ENCODE measurements at places on chromosomes 4 and X. TPM values are rescaled to one million over a fixed set of nuclear protein-coding genes. Genes with fewer than 3 reads are reported as not detected.

Gene NCBP2L
- not detected for polyA plus RNA-seq

Gene RHOXF1
- 1.1 TPM for polyA plus RNA-seq

Gene COX7B2
- polyA plus RNA-seq = not detected

Gene TCP11X2
- polyA plus RNA-seq = 1.2 TPM

Gene PRDM8
- polyA plus RNA-seq = 2.2 TPM
